ENCODE measurements at places on chromosomes 6 and 20.

DNA sequence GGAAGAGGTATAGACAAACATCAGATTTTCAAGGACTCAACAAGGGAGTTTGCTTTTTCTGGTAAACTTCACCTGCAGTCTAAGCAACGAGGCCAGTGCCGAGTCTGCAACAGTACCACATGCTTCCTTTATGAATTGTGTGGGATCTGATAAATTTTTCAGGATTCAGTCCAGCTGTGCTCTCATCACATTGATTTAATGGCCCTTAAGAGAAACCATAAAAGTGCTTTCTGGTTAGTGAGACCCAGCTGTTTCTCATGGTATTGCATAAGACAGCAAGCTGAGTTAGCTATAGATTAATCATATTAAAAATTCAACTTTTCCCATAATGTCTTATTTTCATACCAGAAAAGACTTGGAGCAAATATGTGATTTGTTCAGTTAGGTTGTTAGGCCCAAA is 291.4 kb downstream of the CENPW start:
- DNase-seq = no peak

GRCh38 chr6:137226697-137227096 is 7.5 kb upstream of the IFNGR1 start:
- DNase-seq = no peak

- DNase-seq = peak; percentile 30
Observed at GRCh38 chr6:116866281-116866871, 10.7 kb upstream of the RFX6 start.

DNA sequence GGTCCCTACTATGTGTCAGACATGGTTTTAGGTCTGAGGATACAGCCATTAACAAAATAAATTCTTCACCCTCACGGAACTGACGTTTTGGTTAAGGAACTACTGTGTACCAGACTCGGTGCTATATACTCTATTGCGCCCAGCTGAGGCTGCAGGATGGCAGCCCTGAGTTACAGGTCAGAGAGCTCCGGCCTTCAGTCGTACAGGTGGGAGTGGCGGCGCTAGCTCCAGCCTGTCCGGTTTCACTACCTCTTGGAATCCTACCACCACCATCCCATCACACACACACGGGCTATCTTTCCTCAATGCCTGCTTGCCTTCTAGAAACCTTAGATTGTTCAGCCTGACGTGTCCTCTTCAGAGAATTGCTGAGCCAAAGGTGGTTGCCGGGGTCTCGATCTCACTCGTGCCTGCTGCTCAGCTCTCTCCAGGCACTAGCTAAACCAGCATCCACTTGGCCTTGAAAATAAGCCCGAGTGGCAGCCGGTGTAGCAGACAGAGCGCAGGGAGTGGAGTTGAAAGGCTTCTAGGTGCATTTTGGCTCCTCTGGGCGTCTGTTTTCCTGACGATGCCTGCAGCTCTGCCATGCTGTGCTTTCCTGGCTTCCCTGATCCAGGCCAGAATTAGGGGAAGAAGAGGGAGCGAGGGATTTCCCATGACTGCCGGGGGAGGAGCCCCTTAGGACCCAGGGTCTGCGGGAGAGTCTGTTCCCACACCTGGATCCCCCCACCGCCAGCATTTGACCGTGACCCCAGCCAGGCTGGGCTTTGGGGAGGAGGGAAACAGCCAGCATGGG is 1.1 kb upstream of the TCF15 start:
- DNase-seq = no peak

GRCh38 chr6:7129360-7129759 is 21.6 kb downstream of the RREB1 start:
- DNase-seq = peak; percentile 49

GRCh38 chr6:118281291-118281690 is 266.8 kb upstream of the PLN start:
- no peak for DNase-seq

DNA sequence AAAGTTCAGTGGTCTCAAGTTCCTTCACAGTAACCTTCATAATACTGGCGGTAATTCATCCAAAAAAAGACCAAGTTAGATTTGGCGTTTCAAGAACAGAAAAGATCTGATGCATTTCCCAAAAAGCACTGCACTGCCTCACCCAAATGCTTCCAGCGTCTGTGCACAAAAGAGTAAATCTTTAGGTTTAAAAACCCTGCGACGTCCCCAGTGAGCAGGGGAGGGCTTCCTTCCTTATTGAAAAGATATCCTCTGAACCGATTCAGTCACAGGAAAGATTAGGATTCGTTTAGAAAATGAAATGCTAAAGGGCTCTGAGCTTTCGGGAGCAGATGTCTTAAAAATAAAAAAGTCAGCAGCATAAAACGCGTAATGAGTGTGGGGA is 654 bp downstream of the TBC1D7 start:
- peak; percentile 54 for DNase-seq

DNA sequence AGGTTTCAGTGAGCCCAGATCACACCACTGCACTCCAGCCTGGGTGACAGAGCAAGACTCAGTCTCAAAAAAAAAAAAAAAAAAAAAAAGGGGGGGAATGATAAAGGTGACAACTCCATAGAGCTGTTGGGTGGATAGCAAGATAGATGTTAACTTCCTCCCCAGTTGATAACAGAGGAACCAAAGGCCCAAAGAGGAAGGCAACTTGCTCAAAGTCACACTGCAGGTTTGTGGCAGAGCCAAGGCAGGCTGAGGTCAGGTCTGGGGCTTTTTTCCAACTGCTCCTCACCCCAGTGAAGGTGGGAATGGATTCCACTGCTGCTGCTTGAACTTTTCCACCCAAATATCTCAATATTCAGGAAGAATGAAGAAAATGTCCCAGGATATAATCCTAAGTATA is 26.7 kb downstream of the HCK start:
- peak; percentile 65 for DNase-seq

DNA sequence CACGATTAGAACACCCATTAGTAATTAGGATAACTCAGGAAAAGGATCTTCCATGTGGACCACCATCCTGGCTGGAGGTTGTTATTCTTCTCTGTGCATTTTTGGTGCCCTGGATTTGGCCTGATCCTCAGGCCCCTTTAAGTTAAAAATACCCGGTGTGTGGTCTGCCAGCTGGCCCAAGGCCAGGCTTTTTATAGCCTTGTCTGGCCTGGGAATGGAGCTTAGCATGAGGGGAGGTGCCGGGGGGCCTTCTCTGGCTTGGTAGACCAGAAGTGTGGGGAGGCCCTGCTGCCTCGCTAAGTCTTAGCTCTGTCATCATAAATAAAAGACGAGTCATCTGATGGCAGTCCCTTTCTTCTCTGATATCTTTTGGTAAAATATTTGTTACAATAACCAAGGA is 71.4 kb downstream of the ARID1B start:
- peak; percentile 66 for DNase-seq
